ENCODE measurements at places on chromosomes 7 and 10.

DNA sequence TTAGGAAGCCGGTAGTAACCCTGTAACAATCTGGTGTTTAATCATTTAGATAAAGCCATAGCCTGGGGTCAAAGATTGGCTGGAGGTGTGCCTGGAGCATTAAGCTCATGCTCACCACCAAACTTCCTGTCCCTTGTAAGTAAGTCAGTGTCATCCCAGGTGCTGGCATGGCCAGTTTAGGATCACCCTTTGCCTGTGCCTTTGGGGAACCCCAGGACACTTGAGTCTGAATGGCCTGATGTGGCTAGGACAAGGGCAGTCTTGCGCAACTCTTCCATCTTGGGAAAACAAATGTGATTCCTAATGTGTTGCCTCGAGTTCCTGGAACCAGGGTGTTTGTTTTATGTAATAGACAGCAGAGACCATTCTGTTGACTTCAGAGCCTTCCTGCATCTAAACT, 154.8 kb downstream of the GRK5 start:
- DNase-seq = no peak

- no peak for DNase-seq
Observed at GRCh38 chr7:87058744-87059524, 520 bp downstream of the ELAPOR2 start.

DNA sequence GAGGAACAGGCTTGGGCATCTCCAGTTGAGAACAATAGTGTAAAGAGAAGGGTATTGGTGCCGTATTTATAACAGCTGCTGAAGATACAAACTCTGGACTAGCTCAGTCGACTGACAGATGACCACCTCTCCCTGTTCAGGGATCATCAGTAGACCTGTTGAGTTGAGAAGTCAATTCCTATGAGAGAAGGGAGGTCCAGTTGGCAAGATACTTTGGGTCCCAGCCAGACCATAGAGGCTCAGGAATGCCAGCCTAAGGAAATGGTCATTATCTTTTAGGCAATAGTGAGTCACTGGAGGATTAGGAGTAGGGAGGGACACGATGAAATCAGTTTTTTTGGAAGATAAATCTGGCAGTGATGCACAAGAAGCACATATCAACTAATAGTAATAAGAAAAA, 202.9 kb downstream of the TRIL start:
- no peak for DNase-seq

- DNase-seq = no peak
Observed at GRCh38 chr10:62655337-62655994, 149.1 kb upstream of the ADO start.

- no peak for DNase-seq
Observed at GRCh38 chr10:91540733-91541132, 92.1 kb downstream of the PPP1R3C start.

GRCh38 chr7:14083761-14084160, 94.3 kb upstream of the ETV1 start:
- DNase-seq = no peak

DNA sequence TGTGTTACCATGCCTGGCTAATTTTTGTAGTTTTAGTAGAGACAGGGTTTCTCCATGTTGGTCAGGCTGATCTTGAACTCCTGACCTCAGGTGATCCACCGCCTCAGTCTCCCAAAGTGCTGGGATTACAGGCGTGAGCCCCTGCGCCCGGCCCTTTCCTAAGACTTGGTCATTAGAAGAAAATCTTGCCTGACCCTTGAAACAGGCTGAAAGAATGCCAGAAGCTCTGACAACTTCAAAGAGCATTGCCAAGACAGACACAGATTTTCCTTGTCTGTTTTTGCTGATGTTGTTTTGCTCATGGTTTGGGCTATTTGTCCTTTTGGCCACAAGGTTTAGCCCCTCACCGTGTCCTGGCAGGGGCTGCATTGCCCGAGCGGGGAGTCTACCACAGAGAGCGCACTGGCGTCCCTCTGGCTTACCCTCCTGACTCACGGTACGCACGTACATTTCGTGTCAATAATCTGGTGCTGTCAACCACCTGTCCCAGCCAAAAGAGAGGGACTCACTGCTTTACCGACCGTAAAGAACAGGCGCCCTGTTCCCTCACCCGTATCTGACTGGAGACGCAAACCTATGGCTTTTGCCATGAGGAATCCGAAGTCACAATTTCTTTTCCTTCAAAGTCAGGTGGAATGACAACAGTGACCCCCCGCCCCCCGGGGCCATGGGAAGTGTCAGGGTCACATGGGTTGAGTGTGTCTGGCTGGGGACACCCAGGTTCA, 10.1 kb upstream of the INPP5A start:
- no peak for DNase-seq

GRCh38 chr10:118708571-118708970, 46.2 kb downstream of the CACUL1 start:
- no peak for DNase-seq

GRCh38 chr10:122650331-122650730, 49.3 kb downstream of the C10orf120 start:
- DNase-seq = no peak

DNA sequence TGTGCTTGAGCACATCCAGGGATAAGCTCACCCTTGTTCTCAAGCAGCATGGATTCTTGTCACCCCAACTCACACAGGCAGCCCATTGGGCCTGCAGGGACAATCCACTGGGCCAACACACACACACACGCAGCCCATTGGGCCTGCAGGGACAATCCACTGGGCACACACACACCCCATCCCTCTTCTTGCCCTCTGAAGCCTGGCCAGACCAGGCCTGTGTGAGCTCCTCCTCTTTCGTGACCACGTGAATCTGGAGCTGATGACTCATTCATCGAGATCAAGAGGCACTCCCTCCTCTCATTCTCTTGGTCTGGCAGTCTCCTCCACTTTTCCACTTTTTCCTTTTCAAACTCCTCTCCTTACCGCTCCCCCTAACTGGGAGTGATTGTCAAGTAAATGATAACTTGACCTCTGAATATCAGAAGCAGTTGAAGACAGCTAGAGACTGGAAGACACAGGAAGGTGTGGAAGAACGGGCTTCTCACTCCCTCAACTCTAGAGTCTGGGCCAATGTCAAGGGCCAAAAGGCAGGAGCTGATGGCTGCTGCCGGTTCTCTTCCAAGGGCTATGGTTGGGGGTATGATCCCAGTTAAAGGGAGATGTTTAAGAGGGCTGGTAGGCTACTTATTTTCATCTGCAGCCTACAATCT, 89.7 kb downstream of the HIPK2 start:
- no peak for DNase-seq

DNA sequence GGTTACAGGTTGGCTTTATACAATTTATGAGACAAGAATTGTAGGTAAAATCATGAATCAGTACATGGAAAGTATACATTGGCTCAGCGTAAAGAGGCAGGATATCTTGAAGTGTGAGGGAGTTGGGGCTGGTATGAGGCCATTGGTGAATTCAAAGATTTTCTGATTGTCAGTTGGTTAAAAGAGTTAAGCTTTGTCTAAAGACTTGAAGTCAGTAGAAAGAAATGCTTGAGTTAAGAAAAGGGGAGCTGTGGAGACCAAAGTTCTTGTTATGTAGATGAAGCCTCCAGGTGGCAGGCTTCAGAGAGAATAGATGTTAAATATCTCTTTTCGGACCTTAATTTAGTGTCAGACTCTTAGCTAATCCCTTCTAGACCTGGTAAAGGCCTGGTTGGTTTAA, 341.0 kb downstream of the GALNT17 start:
- DNase-seq = no peak

DNA sequence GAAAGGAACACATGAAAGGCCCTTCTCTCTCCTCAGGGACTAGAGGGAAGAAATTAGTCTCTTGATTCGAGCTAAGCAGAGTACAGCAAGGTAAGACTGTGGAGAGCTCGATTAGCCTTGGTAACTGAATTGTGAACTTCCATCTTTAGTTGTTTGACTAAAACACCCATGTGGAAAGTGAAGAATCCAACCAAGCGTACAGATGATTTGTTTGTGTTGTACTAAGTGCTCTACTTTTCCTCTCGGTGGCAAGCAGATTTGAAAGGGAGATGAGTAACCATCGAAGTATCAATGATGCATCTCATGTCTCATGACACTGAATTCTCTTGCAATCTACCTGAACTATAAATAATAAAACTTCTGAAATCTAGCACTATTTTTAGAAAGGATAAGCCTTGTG, 80.7 kb downstream of the FZD1 start:
- no peak for DNase-seq

- no peak for DNase-seq
Observed at GRCh38 chr7:158581440-158582088, 6.1 kb downstream of the PTPRN2 start.

GRCh38 chr7:41027428-41028115, 675.3 kb downstream of the INHBA start:
- DNase-seq = no peak

- DNase-seq = no peak
Observed at GRCh38 chr7:16066805-16067459, 354.4 kb downstream of the CRPPA start.

- no peak for DNase-seq
Observed at GRCh38 chr7:152541892-152542291, 106.1 kb upstream of the KMT2C start.

DNA sequence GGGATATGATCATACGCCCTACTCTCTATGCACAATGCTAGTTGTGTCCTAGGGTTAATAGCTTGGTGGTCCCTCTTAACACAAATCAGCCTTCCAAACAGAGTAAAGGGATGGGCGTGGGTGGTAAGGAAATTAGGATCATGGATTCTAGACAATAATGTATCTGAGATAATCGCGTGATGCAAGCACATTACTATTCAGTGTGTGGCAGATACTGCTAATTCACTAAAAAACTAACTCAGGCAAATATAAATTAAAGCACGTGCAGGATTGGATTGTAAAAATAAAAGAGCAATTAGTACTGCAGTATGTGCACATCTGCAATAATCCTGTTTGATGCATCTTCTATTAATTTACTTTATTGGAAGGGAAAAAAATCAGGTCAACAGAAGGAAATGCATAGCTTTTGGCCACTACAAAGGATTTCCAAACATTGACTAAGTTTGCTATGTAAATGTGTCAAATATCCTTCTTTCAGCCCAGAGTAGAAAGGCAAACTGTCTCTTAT, 22.0 kb downstream of the TWIST1 start:
- no peak for DNase-seq

GRCh38 chr7:139299296-139299695, 41.8 kb upstream of the FMC1 start:
- DNase-seq = no peak

DNA sequence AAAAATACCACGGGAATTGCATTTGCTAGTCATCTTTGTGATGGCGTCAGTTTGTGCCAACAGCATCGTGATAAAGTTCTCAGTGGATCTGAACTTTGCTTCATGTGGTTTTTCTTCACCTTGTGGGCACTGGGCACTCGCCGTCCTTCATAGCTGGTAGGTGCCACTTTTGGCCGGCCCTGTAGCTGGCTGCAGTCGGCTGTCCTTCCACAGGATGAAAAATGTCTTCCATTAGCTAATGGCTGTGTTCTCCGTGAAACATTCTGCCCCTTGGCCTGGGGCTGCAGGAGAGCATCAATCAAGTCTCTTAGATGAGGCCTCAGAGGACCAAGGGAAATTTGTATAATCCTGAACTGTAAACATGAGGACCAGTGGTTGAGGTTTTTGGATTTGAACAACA, 145.3 kb downstream of the DYNC1I1 start:
- no peak for DNase-seq

DNA sequence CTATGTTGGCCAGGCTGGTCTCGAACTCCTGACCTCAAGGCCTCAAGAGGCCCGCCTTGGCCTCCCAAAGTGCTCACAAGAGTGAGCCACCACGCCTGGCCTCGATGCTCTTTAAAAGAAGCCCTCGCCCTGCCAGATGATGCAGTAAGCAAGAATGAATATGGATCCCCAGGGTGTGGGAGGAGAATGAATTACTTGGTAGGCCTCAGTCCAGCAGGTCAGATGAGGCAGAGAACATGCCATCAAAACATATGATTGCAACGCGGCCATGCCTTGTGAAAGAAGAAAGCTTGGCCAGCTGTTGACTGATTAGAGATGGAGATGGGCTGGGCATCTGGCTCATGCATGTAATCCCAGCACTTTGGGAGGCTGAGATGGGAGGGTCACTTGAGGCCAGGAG, 68.7 kb downstream of the CAMK1D start:
- DNase-seq = no peak

GRCh38 chr7:55016061-55016745, 2.6 kb upstream of the EGFR start:
- no peak for DNase-seq

DNA sequence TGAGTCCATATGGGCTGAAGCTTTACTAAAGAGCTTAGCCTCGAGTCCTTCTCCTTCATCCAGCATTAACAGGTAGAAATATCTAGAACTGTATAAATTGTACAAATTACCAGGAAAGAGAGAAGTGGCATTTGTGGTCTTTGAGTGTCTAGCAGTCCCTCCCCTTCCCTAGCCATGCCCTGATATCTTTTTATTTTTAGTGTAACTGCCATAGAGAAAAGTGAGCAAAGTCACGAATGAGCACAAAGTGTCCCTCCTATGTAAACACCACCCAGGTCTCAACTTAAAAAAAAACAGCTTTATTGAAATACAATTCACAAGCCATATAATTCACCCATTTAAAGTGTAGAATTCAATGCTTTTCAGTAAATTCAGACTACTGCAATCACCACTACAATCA, 339.0 kb upstream of the ZMIZ1 start:
- DNase-seq = no peak

DNA sequence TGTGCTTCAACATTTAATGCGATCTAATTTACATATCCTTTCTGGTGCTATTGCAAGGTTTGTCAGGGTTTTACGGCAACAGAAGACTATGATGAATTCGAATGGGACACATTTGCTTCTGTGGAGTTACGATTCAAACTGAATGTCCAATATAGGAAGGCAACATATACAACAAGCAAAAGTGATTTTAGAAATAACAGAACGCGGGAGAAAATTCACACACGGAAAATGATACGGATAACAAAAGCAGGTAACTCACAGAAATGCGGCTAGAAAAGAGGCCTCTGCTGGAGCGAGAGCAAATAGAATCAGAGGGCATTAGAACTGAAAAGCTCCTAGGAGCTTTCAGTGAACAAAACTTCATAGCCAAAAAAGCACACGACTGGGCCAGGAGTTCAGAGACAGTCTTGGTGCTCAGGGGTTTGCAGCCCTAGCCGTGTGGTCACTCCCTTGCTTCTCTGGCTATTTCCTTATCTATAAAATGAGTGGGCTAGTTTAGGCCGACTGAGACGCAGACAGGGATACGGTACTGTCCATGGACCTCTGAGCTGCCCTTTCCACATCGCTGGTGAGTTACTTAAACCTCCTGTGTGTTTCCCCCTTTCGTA, 557 bp upstream of the TAX1BP1 start:
- DNase-seq = no peak

DNA sequence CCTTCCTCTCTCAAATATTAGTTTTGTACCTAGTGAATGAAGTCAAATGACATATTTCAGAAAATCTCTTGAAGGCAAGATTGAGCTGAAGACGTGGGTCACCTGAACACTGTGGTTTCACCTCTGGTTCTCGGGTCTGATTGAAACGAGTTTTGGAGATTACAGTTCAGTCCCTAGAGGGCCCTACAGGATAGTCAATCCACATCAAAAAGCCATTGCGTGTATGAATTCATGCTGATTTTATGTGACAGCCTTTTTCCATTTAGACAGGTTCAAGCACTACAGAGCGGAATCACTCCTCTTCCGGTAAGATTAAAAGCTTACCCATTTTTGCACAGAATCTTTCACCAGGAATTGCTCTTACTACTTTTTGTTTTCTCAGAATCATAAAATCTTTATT, 62.2 kb downstream of the VIM start:
- DNase-seq = no peak

GRCh38 chr7:110541962-110542361, 549.0 kb upstream of the LRRN3 start:
- DNase-seq = no peak
